ENCODE measurements at places on chromosomes 12 and 14.

GRCh38 chr14:62209287-62209899 lies 447.2 kb downstream of the SNAPC1 start:
- DNase-seq, result no peak

DNA sequence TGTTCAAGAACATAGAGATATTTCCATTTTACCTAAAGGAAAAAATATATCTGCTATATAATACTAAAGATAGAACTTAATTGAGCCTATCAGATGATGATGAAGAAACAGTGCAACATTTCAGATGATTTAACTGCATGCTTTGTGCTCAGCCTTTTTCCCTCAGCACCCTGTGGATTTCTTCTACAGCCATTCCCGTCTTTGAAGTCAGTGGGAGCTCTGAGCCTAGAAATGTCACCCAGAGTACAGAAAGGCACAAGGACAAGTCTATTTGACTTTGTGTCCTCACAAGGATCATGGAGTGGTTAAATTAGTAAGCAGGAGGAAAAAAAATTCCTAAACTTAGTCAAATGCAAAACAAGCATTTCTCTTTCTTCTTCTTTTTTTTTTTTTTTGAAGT lies 994.0 kb upstream of the FLRT2 start:
- DNase-seq, result no peak

DNA sequence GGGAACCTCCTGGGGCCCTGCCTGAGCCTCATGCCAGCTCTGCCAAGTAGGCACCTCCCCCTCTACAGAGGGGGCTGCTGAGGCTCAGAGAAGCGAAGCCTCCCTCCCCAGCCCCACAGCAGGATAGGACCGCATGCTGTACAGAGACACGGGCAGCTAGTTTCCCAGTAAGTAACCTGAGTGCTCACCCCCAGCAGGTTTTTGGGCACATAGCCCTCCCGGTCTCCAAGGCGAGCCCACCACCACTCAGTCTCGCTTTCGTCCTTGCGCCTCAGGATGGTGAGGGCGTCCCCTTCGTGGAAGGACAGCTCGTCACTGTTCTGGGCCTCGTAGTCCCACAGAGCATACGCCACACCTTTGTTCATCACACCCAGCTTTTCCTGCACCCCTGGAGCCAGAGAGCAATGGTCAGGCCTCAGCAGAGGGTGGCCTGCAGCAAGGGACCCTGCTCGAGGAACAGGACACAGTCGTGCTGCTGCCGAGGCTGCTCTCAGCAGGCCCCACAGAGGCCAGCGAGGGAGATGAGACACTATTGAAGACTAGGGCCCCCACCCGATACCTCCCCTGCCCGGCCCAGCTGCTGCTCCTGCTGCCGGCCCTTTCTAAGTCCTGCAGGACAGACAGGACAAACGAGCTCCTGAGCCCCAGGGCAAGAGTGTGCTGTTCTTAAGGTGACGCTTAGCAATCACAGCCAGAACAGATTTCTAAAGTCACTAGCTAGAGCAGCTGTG lies 20.4 kb downstream of the ZFYVE21 start:
- no peak for DNase-seq

GRCh38 chr12:44317651-44318126 lies 481.8 kb downstream of the TMEM117 start:
- peak; percentile 23 for DNase-seq

DNA sequence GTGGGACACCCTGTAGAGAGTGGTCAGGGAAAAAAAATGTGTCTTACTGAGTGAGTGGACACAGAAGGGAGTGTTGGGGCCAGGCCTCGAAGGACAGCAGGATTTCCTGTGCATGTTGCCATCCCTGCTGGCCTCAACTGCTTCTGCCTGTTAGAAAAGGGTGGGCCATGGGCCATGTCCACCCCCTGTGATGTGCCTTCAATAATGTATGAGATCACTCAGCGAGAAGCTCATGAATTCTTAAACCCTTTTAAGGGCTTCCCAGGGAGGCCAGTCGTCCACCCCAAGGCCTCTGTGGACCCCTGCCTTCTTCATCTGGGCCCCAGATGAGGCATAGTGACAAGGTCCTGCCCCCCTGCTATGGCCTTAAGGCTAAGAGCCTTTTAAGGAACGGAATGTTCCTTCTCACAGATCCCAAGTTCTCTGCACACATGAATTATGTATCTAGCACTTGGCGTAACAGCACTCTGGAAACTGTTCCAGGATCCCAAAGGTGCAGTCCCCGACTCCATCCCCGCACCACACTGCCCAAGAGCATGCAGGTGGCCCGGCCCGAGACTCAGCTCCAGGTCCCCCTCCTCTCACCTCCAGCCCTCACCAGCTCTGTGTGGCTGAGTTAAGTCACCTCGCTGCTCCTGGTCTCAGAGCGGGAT lies 8.9 kb upstream of the C14orf132 start:
- no peak for DNase-seq

Measured in SW480 (cell line).